ENCODE measurements at places on chromosomes 4 and X.

DNA sequence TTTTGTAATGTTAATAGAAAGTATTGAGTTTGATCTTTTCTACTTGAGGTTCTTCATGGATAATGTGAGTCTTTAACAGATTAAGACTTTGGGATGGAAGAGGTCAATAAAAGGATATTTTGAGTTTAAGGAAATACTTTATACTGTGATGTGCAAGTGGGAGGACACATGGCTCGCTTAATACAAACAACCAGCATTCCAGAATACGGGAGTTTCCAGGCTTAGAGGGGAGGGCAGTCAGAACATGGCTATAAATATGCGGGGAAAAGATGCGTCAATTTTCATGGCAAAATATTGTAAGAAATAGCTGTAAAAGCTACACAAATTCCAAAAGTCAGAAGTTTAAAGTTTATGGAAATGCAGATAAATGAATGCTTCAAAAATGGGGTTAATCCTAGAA lies 192.3 kb downstream of the AASDH start:
- no peak for DNase-seq

DNA sequence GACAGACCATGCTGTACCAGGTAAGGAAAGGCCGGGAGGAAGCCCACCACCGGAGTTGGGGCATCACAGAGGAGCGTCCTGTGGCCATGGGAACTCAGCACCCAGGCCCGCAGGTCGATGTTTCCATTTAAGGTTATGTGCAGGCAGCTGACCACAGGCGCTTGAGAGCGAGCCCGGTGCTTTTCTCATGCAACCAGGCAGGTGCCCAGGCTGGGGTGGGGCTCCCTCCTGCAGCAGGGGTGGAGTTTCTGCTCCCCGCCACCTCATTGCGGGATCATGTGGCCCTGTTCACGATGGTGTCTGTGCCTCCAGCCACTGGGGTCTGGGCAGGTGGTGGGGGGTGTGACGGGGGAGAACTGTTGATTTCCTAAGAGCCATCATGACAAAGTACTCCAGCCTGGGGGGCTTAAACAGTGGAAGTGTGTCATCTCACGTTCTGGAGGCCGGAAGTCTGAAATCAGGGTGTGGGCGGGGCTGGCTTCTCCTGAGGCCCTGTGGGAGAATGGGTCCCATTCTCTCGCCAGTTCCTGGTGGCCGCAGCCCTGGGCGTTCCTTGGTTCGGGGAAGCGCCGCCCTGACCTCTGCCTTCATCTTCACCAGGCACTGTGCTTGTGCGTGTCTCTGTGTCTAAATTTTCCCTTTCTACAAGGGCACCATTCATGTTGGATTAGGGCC lies 60.9 kb downstream of the CPZ start:
- DNase-seq = no peak

DNA sequence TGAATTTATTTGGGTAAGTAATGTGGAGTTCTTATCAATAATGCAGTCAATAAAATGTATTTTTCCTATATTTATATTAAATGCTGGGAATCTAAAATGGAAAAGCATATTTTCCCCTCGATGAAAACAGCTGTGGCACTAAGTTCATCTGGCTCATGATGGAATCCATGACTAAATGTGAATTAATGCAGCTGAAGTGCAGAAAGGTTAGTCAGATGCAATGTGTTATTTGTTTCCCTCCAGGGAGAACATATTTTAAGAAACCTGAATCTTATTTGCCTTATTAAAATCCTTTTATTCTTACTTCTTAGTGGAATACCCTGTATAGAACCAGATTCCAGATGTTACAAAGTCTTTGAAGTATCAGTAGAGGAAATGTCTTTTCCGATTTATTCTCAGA lies 247.9 kb downstream of the ARHGAP24 start:
- DNase-seq = no peak

- DNase-seq = no peak
Observed at GRCh38 chr4:163332526-163333406, at the start of gene NPY1R. Gene NPY1R, minus strand, starts transcription at chr4:163332596. Its CDS starts 6,042 bp downstream, at chr4:163326554.

DNA sequence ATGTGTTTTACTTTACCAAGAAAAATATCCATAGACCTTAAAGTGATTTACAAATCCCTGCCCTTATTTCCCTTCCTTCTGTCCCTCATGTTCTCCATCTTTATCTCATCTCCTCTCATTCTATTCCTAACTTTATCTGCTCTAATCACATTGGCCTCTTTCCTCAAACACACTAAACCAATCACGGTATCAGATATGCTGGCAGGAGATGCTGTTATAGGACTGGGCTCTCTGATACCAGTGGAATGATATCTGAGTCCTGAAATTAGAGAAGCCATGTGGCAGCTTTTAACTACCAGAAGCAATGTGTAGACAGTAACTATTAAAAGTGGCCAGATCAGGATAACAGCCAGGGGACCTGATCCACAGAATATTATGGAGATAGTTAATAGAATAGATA lies 49.9 kb upstream of the GIMD1 start:
- DNase-seq = no peak

- DNase-seq = no peak
Observed at GRCh38 chr4:144411700-144412099, 234.3 kb upstream of the HHIP start.

DNA sequence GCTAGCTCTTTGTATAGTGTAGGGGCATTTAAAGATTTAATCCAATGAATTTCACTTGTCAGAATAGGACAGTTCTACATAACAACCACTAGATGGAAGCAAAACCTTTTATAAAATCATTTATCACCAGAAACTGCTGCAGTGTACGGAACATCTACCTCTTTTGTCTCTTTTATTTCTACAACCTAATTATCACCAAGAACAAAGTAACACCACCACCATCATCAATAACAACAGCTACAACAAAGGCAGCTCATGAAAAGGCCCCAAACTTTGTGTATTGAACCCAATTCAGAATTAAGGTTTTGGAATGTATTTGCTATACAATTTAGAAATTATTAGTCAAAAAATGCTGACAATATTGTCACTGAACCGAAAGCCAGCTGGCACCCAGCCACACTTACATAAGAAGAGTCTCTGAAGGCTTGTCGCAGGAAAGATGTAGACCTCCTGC lies 260.9 kb upstream of the RPS6KA3 start:
- DNase-seq = no peak

DNA sequence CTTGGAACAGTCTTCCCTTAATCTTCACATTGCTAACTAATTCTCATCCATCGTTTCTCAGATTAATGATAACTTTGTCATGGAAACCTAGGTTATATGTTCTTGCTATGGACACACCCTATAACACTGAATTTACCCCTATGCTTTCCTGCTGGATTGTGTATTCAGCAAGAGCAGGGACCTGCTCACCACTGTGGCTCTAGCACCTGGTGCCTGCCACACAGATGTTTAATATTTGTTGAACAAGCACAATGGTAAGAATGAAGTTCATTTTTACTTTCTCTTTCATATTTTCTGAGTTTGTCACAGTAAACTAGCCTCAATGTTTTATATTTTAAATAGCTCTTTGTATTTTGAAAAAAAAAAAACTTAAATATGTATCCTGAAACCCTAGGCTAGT lies 734.0 kb upstream of the DIAPH2 start:
- no peak for DNase-seq

DNA sequence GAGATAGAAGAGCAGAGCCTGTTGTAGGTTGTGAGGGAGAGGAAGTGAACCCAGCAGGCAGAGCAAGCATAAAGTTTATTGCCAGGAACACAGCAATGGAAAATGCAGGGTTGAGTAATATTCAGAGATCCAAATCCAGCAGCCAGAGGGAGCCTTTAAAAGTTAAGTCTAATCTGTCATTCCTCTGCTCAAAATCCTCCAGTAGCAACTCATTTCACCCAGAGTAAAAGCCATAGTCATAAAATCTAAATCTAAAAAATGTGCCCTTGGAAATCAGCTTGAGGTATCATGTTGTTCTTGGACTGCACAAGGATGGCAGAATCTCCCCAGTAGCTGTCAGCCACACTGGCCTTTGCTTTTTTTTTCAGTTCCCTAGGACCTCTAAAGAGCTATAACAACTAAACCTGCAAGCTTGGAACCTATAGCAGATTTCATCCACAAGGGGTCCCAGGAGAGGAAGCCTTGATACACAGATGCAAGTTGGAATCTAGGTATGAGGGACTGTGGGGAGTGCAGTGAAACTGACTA lies 62.9 kb upstream of the FRAS1 start:
- DNase-seq = no peak

DNA sequence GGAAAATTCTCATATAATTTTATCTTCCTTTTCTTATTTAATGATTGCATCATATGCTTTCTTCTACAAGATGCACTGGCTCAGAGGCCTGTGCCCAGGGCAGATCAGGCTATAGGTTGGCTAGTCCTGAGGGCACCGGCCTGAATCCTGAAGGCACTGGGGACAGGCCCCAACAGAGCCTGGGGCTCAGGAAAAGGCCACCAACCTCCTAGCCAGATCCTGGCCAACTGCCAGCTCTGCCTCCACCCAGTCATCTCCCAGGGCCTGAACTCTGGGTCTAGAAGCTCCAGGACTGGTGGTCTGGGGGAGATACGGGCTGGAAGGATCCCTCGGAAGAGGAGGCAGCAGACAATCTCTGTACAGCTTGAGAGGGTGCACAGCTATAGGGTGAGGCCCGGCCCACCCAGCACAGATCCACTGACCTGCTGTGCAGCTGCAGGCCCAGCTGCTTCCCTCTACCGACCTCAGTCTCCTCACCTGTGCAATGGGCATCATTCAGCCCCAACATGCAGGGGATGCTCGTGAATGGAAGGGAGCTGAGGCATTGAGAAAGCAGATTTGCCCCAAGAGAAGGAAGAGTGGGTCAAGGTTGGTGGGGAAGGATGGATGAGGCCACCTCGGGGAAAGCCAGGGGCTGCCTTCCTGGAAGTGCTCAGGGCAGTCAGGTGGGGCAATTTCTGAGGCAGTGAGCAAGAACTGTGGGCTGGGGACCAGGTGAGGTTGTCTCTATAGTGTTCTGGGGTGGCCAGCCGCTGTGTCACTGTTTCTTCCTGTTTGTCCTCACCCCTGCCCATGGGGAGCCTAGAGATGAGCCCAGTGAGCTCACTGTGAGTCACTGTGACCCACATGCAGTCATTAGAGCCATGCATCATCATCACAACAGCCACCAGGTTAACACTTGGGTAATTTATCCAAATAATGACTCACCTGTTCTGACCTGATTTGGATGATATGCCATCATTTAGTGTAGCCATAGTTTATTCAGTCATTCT lies 22.4 kb upstream of the XAGE2 start:
- no peak for DNase-seq

Data from stimulated activated CD8-positive, alpha-beta memory T cell treated with anti-CD3 and anti-CD28 coated beads, Interleukin-7, amount 100 ng/mL, for 1 hour (primary cell).